ENCODE measurements at places on chromosomes 5 and 9. TPM values are rescaled to one million over a fixed set of nuclear protein-coding genes. Genes with fewer than 3 reads are reported as not detected.

P4HA2 gene
- 44.1 TPM for total RNA-seq

NKD2 gene
- 5.1 TPM for total RNA-seq

TTC39B gene
- total RNA-seq = 13.6 TPM

RAD23B gene
- 69.8 TPM for total RNA-seq

DRD1 gene
- total RNA-seq = 1.6 TPM

SERF1A gene
- 3.7 TPM for total RNA-seq

CEL gene
- total RNA-seq = 1.2 TPM

STXBP1 gene
- 113 TPM for total RNA-seq

NMUR2 gene
- 0.30 TPM for total RNA-seq

Data from spinal cord (tissue), 10 donors.